ENCODE measurements at places on chromosomes 11 and 22.
A peak's percentile ranks its signal among the peaks of the same experiment; 100 is the strongest.

- DNase-seq: no peak
These were observed 12.3 kb upstream of the P2RY2 start for GRCh38 chr11:73205661-73206343.

DNA sequence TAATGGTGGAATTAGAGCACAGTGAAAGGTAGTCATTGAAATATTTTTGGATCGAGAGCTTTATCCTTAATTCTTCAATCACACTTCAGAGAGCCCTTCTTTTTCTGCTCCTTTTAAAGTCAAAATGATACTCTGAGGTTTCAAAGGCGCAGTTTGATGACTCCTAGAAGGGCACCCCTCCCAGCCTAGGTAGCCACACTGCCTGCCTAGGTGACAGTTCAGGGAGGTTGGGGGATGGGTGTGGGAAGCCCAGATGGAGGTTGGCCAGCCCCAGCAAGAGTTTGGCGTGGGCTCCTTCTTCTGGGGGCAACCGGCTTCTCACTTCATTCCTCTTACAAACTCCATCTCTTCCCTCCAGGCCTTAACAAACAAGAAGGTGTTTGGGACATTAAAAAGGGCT lies 28.6 kb upstream of the PHF21A start:
- no peak for DNase-seq

DNA sequence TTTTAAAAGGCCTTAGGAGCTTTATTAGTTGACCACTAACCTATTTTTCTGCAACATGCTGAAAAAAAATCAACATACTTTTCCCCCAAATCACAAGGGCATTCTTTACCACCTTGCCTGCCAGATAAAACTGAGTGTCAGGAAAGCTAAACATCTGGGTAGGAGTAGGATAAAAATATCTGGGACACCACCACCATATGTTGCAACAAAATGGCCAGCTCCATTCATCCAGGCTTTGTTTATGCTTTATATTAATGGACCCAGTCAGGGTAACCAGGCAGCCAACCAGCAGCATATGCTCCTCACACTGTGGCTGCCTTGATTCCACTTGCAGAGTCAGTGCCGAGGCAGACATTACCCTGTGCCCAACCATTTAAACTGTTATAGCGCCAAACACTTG lies 1024.5 kb downstream of the LRRC4C start:
- DNase-seq: no peak

DNA sequence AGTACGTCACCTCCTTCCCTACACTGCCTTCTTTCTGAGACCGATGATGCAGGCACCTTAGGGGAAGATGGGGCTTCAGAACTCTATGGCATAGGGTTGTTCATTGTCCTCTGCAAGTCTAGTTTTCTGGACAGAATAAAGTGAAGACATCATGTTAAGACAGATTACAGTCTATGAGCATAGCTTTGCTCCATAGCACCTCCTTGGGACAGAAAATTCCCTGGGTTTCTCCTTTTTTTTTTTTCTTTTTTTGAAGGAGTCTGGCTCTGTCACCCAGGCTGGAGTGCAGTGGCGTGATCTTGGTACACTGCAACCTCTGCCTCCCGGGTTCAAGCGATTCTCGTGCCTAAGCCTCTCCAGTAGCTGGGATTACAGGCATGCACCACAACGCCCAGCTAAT lies 119.8 kb upstream of the CADM1 start:
- no peak for DNase-seq

DNA sequence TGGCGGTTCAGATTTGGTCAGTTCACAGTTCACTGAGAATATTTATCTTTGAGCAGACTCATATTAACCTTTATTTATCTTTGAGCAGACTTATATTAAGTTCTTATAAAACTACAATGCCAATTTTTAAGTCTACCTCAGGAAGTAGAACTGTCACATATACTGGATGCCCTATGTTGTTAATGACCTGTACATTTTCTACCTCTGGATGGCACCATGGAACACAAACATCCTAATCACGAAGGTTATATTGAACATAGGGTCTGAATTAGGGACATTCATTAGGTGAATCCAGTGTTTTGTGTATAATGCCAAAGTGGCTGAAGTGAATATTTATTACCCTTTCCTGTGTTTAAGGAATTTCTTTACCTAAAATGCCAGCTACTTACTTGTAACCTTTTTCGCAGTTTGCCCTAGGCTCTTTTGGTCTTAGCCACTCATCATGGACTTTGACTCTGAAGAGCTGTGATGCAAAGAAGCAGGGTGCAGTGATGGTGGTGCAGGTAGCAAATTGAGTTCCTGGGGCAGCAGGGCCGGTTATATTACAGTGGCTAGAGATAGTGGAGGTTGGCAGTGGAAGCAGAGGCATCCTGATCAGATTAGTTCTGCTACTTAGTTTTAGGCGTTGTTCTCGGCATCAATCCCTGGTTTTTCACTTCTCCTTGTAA lies 71.8 kb downstream of the STIM1 start:
- no peak for DNase-seq

DNA sequence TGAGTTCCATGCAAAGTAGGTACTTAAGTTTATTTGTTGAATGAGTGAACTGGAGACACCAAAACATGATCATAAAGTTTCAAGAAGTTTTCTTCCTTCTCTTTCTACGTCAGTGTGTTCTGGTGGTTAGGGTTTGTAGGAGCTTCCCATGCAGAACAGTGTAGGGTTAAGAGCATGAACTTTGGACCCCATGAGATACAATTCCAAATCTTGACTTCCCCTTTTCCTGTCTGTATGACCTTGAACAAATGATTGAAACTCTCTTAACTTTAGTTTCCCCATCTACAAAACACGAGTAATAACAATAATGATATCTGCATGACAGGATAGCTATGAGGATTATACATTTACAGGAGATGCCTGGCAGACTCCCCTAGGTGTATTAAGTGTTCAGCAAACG lies 41.0 kb upstream of the TENM4 start:
- no peak for DNase-seq

DNA sequence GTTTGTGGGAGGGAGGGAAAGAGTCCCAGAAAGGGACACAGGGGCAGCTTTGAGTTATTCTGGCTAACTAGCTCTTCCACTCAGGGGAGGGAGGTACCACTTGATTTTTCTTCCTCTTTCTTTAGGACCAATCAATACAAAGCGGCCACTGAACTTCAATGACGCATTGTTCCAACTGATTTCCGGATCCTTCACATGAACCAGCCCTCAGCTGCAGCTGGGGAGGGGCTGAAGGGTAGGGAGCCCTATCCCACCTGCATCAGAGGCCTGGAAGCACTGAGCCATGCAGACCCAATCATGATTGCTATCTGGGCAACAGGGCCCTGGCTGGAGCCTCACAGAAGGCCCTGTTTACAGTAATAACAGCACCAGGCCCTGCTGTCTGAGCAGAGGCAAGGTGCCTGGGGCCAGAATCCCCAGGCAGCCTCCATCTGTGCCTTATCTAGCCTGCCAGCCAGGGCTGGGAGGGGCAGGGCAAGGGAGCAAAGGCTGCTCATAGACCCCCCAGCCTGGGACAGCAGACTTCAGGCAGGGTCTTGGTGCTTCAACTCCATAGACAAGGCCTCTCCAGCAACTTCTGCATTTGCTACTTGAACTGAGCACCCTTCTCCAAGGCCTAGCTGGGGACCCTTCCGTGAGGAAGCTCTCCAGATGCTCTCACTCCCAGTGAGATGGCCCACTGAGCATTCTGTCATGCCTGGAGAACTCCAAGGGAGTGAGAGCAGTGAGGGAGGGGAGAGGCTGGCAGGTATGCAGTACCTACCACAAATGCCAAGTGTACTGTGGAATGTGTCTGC lies 22.5 kb downstream of the CLPB start:
- peak; percentile 33 for DNase-seq

DNA sequence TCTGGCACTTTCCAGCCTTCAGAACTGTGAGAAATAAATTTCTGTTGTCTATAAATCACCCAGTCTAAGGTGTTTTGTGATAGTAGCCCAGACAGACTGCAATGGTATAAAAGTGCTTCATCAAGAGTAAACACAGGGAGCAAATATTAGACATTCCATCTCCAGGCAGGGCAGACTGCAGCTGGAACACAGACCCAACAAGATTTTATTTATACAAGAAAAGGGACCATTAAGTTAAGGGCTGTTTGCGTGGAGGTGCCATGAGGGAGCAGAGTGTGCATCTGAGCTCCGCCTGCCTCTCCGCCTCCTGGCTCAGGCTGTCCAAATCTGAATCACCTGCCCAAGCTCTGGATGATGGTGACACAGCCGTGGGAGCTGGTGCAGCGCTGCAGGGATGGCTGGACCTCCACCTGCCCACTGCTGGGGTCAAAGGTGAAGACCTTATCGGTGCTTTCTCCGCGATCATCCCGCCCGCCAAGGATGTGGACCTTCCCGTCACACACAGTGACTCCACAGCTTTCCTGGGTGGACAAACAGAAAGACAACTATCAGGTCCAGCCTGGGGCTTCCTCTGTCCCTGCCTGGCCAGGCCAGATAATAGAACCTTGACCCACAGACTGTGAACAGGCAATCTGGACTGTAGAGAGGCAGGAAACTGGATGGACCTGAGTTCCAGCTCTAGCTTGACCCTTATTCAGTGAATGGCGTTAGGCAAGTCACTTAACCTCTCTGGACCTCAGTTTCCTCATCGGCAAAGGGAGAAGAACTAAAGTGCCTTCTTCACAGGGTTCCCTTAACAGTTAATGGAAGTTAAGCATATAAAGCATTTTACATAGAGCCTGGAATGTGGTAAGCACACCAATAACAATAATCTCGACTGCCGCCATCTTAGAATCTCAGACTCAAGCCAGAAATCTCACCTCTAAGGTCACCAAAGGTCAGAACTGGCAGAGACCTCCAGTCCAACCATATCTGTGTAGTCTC lies 10.5 kb downstream of the KLHL35 start:
- DNase-seq: no peak

DNA sequence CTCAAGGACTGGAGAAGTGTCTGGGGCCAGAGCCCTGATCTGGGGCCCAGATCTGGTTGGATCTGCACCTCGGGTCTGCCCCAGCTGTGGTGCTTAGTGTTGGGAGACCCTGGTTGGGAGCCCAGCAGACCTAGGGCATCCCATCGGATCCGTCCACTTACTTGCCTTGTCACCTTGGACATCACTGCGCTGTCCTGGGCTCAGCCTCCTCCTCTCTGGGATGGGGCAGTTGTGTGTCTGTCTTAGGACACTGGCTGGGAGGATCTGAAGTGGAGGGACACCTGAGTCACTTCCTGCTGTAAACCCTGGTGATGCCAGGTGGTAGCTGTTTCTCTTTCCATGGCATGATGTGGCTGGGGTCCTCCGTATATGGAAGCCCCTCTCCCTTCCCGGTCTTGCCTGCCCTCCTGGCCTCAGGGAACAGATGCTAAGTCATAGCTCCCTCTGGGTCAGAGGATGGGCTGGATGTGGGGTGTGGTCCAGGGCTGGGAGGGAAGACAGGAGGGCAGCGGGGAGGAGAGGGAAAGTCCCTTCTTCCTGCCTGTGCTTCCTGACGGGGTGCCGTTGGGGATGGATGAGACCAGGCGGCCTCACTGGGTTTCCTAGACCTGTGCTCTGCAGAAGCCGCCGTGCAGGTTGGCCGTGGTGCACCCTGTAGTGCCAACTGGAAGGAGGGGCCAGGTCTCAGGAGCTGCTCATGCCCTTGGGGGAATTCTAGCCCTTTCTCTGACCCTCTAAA lies 12.1 kb upstream of the OMP start:
- DNase-seq: no peak

GRCh38 chr11:132576706-132577105 lies 955.6 kb downstream of the OPCML start:
- no peak for DNase-seq

DNA sequence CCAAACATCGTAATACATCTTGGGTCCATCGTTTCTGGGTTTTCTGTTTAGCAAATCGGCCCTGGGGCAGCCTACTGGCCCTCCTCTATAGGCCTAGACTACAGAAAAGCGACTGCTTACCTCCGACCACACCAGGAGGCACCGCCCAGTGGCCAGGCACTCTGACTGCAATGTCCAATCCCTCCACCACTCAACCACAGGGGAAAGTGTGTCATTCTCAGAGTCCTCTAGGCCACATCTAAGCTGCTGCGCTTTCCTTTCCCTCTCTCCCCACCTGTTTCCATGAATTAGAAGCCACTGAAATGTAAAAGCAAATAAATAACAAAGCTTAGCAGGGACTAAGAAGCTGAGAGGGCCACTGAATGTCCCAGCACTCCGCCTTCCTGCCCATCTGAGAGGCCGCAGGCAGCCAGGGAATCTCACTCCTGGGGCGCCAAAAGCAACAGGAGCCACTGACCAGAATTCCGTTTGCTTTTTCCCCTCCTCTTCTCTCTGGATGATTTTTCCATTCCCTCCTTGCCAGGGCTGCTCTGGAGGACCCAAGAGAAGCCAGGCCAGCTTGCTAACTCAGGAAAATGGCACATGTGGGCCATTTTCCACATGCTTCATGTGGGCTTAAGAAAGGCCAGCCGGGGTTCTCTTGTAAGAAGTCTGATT lies 50.1 kb upstream of the FLI1 start:
- DNase-seq: no peak

- no peak for DNase-seq
These were observed 36.9 kb downstream of the CAT start for GRCh38 chr11:34475656-34476055.
